ENCODE measurements at places on chromosomes 3 and 15. TPM values are rescaled to one million over a fixed set of nuclear protein-coding genes. Genes with fewer than 3 reads are reported as not detected.

DNA sequence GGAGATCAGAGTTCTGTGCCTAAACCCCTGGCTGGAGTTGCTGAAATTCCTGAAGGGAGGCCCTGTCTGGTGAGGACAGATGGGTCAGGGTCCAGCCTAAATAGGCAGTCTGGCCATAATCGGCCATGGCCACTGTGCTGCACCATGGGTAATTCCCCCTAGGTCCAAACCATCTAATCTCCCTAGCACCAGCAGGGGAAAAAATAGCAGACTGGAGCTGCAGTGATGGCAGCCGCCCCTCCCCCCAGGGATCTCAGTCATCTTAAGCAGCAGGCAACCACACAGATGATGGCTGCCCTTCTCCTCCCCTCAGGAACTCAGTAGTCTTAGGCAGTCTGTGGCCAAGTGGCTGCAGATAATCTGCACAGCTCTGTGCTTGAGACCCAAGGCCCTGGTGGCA lies 68.4 kb upstream of the CD96 start:
- peaks cover 11% of the 10 kb centered on the region for H3K36me3 ChIP-seq
- DNase-seq: peak; percentile 70
- H3K4me1 ChIP-seq: peaks cover 5% of the 10 kb centered on the region
- H3K27me3 ChIP-seq: no peaks in the 10 kb centered on the region
- no peak overlapping the region for H3K27ac ChIP-seq
- no peak overlapping the region for H3K4me3 ChIP-seq

GRCh38 chr15:86488046-86488445 lies 408.4 kb downstream of the AGBL1 start:
- no peak overlapping the region for H3K4me3 ChIP-seq
- H3K27ac ChIP-seq: no peak overlapping the region
- no peaks in the 10 kb centered on the region for H3K27me3 ChIP-seq
- peaks cover 3% of the 10 kb centered on the region for H3K4me1 ChIP-seq
- DNase-seq: no peak

- peaks cover 3% of the 10 kb centered on the region for H3K27me3 ChIP-seq
- H3K36me3 ChIP-seq: no peaks in the 10 kb centered on the region
- peaks cover 6% of the 10 kb centered on the region for H3K4me1 ChIP-seq
- no peak for DNase-seq
- H3K27ac ChIP-seq: no peak overlapping the region
Observed at GRCh38 chr15:83613714-83614113, 40.2 kb upstream of the ADAMTSL3 start.

MEX3B gene
- total RNA-seq: 96.2 TPM

DNA sequence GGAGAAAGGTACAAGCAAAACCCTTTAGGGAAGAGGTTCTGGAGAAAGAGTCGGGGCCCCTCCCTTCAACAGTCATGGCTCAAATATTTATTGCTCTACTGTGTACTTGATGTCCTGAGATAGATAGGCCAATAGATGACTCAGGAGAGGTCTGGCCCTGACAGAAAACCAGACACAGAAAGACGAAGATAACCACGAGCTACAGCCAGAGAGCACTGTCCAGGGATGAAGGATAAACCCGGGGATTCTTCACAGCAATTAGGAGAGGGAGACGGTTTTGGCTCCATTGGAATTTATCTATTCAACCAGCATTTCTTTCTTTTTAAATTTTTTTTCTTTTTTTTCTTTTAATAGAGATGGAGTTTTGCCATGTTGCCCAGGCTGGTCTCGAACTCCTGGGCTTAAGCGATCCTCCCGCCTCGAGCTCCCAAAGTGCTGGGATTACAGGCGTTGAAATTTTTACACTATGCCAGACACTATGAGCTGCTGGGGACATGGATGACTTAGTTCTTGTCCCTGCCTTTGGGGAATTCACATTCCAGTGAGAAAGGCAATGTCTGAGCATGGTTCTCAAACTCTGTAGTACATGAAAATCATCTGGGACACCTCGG lies 4.6 kb upstream of the CIDEC start:
- no peaks in the 10 kb centered on the region for H3K27me3 ChIP-seq
- no peak overlapping the region for H3K4me3 ChIP-seq
- no peak for DNase-seq

GRCh38 chr3:123700791-123701722 lies 116.2 kb upstream of the HACD2 start:
- DNase-seq: no peak
- peaks cover 3% of the 10 kb centered on the region for H3K36me3 ChIP-seq
- peaks cover 3% of the 10 kb centered on the region for H3K27me3 ChIP-seq
- no peak overlapping the region for H3K27ac ChIP-seq
- no peak overlapping the region for H3K4me3 ChIP-seq
- H3K4me1 ChIP-seq: peaks cover 20% of the 10 kb centered on the region

- peaks cover 5% of the 10 kb centered on the region for H3K4me1 ChIP-seq
- H3K36me3 ChIP-seq: no peaks in the 10 kb centered on the region
- H3K27ac ChIP-seq: peak overlapping the region; percentile 10
- H3K4me3 ChIP-seq: no peak overlapping the region
- H3K27me3 ChIP-seq: peaks cover 4% of the 10 kb centered on the region
Observed at GRCh38 chr3:178043084-178043483, 493.2 kb upstream of the KCNMB2 start.

DNA sequence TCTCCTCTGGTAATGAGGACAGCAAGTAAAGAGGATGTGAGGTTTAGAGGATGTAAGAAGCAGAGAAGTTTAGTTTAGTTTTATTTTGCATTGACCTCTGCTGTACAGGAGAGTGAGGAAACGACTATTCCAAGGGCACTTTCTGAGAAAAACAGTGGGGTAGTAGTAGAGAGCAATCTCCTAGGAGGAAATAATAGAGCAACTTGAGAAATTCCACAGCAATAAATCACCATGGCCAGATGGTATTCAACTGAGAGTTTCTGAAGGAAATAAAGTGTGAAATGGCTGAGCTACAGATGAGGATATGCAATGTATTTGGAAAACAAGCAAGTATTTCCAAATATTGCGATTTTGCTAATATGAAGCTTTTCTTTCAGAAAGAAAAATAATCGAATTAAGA lies 118.9 kb downstream of the DPH6 start:
- no peak overlapping the region for H3K4me3 ChIP-seq
- H3K36me3 ChIP-seq: no peaks in the 10 kb centered on the region
- H3K4me1 ChIP-seq: no peaks in the 10 kb centered on the region
- DNase-seq: no peak

DNA sequence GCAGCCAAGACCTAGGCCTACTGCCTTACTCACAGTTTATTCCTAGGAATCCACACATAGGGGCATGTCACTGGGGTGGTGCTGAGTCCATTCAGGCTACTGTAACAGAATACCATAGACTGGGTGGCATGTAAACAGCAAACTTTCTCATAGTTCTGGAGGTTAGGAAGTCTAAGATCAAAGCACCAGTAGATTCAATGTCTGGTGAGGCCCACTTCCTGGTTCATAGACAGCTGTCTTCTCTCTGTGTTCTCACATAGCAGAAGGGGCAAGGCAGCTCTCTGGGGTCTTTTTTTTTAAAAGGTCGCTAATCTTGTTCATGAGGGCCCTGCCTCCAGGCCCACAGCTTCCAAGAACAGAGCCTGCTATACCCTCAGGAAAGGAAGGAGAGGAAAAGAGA lies 113.9 kb upstream of the MANF start:
- no peaks in the 10 kb centered on the region for H3K36me3 ChIP-seq
- H3K27me3 ChIP-seq: no peaks in the 10 kb centered on the region
- no peak overlapping the region for H3K27ac ChIP-seq
- H3K4me3 ChIP-seq: no peak overlapping the region

- no peaks in the 10 kb centered on the region for H3K4me1 ChIP-seq
- DNase-seq: peak; percentile 45
- H3K27ac ChIP-seq: no peak overlapping the region
- no peaks in the 10 kb centered on the region for H3K36me3 ChIP-seq
- H3K4me3 ChIP-seq: peak overlapping the region; percentile 60
Observed at GRCh38 chr3:37862219-37862902, 681 bp downstream of the CTDSPL start.

DNA sequence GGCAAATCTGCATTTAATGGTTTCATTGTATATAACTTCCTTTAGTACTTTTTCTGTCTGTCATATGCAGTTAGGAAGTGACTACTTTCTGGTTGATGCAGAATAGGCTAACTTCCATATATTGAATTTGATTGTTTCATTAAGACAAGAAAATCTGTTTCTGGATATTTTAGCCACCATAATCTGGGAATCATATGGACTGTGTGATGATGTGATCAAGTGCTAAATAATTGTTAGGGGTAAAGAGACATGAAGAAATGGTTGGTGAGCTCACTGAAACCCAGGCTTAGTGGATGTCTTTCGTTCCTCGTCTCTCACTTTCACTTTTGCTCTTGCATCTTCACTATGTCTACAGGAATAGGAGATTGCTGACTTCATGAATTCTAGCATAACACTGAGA lies 3.5 kb upstream of the MNS1 start:
- no peak overlapping the region for H3K4me3 ChIP-seq
- H3K36me3 ChIP-seq: no peaks in the 10 kb centered on the region
- no peak overlapping the region for H3K27ac ChIP-seq
- no peak for DNase-seq
- peaks cover 2% of the 10 kb centered on the region for H3K27me3 ChIP-seq

GRCh38 chr3:108806316-108806715 lies 16.3 kb upstream of the TRAT1 start:
- H3K36me3 ChIP-seq: no peaks in the 10 kb centered on the region
- H3K27me3 ChIP-seq: no peaks in the 10 kb centered on the region
- H3K4me1 ChIP-seq: no peaks in the 10 kb centered on the region
- no peak overlapping the region for H3K4me3 ChIP-seq
- H3K27ac ChIP-seq: no peak overlapping the region

- no peak overlapping the region for H3K27ac ChIP-seq
- DNase-seq: no peak
- peaks cover 6% of the 10 kb centered on the region for H3K4me1 ChIP-seq
- peak overlapping the region; percentile 97 for H3K4me3 ChIP-seq
Observed at GRCh38 chr3:155743606-155744005, 1.3 kb downstream of the PLCH1 start.

TRIM42 gene
- not detected for total RNA-seq

DNA sequence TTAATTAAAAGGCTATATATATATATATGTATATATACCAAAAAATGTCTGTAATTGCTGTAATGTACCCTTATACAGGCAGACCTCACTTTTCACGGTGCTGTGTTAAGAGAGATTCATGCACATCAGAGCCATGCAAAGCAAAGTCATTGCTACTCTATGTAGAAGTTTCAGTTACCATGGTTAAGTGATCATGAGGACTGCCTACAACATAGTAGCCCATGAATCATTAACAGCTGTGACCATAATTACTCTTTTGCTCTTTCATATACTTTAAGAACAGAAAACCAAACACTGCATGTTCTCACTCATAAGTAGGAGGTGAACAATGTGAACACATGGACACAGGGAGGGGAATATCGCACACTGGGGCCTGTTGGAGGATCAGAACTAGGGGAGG lies 225.3 kb upstream of the EPHA3 start:
- no peaks in the 10 kb centered on the region for H3K36me3 ChIP-seq
- no peak overlapping the region for H3K27ac ChIP-seq
- no peak for DNase-seq
- no peak overlapping the region for H3K4me3 ChIP-seq
- H3K27me3 ChIP-seq: no peaks in the 10 kb centered on the region

DNA sequence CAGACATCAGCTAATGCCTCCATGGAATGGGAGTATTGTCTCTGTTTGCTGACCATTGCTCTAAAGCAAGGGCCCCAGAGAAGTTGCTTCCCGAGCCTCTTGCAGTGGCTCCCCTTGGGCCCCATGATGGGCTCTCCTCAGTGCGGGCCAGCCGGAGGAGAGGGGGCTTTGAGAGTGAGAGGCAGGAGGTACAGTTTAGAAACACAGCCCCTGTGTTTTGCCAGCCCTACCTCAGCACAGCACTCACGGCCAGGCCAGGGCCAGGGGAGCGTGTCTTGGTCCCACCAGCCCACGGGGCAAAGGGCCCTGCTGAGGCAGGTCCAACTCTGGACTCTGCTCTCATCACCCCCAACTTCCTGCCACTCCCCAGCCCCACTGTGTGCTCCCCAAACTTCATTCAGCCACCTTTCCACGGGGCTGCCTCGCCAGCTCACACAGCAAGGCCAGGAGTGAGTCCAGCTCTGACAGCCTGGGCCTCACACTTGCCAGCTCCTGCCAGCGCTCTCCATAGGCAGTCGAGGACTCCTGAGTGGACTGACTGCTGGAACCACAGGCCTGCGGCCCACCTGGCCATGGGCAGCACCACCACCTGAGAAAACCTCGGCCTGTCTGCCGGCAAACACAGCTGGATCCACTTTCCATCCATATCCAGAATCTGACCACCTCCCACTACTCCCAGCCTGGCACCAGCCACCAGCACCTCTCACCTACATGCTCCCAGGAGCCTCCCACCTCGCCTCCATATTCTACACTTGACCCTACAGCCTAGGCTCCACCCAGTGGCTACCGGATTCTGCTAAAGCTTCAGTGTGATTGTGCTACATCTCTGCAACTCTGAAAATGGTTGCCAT lies 99.0 kb downstream of the TLE3 start:
- peaks cover 1% of the 10 kb centered on the region for H3K27me3 ChIP-seq
- no peak for DNase-seq
- H3K4me1 ChIP-seq: peaks cover 14% of the 10 kb centered on the region
- H3K27ac ChIP-seq: no peak overlapping the region

ERICH6 gene
- total RNA-seq: 0.69 TPM

MOBP gene
- total RNA-seq: not detected

DNA sequence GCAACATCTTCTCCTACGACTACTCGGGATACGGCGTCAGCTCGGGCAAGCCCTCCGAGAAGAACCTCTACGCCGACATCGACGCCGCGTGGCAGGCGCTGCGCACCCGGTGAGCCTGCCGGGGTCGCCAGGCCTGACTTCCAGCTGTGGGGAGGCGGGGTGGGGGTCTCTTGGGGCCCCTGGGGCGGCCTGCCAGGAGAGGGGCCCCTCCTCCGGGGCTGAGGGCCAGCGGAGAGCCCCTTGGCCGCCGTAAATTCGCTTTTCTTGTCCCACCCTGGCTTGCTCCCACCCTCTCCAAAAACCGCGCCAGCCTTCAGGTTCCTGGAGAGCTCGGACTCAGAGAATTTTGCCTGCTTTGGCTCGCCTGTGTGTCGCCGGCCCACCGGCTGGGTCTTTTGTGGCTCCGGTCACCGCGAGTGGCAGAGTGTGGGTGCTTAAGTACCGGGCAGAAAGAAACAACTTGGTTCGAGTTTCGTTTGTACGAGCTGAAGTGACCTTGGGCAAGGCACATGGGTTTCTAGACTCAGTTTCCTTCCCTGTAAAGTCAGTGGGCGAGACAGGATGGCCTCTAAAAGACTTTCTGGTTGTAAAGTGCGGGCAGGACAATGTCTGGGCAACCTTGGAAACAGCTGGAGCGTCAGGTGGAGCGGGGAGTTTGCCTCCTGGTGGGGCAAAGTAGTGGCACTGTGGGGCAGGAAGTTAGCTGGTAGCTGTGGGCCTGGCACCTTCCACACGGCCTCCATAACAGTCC lies 976 bp downstream of the ABHD17C start:
- H3K36me3 ChIP-seq: no peaks in the 10 kb centered on the region
- peak overlapping the region; percentile 62 for H3K27ac ChIP-seq
- DNase-seq: no peak

- H3K27me3 ChIP-seq: no peaks in the 10 kb centered on the region
- H3K27ac ChIP-seq: no peak overlapping the region
- H3K4me1 ChIP-seq: no peaks in the 10 kb centered on the region
Observed at GRCh38 chr3:46162975-46163555, 45.0 kb downstream of the CCR1 start.

SLC24A5 gene
- not detected for total RNA-seq

FOXB1 gene
- not detected for total RNA-seq
